ENCODE measurements at places on chromosomes 2 and 18. TPM values are rescaled to one million over a fixed set of nuclear protein-coding genes. Genes with fewer than 3 reads are reported as not detected.

DNA sequence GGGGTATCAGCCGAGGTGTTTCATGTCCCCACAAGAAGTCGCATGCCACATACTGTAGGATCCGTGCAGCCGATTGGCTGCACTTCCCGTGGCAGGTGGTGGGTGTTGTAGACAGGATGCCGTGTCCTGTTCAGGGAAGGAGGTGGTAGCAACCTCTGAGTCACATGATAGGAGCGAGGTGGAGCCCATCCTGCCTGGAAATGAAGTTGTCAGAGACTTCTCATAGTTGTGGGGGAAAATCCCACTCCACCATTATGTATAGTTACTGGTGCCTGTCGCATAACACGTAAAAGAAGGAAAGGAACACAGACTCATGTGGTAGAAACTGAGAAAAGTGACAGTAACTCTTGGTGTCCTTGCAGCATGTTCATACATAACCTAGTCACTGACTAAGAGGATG is 91.4 kb upstream of the IL1R2 start:
- DNase-seq = no peak

DNA sequence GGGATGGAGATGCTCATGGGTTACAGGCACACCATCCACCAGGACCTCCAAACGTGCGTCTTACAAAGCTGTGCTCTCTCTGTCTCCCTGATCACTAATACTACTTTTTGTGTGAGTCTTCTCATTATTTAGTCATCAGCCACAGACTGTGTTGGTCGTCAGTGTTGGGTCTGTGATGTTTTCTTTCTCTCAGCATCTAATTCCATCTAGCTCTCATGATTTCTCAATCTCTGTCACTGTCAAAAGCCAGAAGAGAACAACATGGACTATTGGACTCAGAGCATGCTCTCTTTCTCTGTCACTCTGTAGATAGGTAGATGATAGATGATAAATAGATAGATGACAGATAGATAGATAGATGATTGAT is 6.0 kb upstream of the ARL4C start:
- no peak for DNase-seq

Gene MSGN1
- not detected for total RNA-seq

Gene PSMA8
- total RNA-seq = not detected

GRCh38 chr2:47344890-47345589 is 57.9 kb upstream of the MSH2 start:
- DNase-seq = peak; percentile 77

- no peak for DNase-seq
Measured at GRCh38 chr18:77765468-77765867, 515.8 kb downstream of the GALR1 start.

DNA sequence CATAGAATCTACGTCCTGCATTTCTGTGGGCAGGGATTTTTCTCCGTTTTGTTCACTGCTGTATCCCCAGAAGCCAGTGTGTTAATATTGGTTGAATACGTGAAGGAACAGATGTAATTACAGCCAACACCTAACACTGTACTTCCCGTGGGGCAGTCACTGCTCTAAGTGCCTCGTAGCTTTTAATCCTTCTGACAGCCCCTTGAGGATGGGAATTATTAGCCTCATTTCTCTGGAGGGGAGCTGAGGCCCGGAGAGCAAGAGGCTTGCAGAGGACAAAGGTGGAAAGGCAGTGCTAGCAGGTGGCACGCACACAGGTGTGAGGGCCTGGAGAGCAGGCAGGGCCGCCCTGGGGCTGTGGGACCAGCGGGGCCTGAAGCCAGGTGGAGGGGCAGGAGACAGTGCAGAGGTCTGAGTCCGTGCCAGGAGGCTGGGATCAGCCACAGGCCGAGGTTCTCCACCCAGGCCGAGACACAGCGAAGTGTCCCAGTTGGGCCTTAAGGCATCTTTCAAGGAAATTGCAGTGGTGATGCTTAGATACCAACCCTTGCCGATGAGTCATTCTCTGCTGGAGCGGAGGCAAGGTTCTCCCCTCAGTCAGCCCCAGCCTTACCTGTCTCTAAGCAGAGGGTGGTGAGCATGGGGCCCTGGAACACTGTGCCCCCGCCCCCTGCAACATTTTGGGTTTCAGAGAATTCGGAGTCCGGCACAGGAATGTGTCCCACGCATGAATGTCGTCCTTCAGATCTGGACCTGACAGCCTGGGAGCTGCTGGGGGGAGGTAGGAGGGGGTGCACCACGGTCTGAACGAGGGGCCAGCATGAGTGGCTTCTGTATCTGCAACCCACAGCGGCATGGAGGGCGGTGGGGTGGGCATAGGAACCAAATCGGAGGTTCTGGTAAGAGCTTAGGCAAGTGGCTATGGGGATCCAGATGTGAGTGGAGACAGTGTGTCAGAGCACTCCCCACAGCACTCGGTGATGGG is 122.6 kb downstream of the GBX2 start:
- DNase-seq = no peak

DNA sequence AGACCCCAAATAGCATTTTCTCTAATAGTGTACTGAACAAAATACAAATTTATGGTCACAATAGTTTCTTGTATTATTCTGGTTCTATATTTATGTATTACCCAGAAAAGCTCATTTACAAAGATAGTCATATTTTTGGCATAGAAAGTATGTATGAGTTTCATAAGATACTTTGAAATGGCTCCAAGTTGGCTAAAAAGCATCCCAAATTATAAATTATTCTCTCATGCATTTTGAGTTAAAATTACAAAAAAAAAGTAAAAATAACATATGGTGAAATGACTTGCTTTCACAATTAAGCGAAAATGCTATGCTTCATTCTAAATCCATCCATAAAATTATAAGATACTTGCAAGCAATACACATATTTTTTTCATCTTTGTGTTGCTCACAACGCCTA is 530.7 kb downstream of the ZNF804A start:
- DNase-seq = no peak

GRCh38 chr2:236762628-236763027 is 193.0 kb downstream of the ACKR3 start:
- no peak for DNase-seq

DNA sequence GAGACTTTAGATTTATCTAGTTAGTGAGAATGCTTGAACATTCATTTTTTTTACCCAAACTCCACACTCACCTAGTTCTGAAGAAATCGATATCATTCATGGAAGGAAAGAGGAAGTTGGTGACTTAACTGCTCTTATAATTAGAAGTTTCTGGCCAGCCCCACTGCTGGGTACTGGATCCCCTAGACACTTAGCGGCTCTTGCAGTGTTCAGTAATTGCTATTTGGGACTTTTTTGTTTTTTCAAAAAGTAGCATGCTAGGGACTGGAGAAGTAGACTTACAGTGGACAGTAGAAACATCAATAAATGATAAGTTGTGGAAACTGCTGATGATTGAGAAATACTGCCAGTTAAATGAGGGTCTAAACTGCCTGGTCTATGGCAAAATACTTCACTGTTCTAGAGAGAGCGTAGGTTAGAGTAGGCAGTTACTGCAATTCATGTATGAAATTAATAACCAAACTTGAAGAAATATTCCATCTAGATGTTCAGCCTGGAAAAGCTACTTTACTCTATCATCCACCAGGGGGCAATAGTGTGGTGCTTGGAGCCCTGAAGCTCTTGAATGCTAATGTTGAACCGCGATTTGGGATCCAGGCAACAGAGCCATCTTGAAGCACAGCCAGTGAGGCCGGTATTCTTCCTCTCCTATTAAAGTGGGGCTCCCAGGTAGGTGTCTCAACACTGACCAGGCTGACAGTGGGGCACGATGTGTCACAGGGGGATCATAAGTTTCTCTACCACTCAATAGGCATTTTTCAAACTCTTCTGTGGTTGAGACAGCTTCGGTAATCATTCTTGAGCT is 146.1 kb upstream of the SESTD1 start:
- peak; percentile 65 for DNase-seq

GRCh38 chr2:188022389-188022788 is 269.3 kb upstream of the GULP1 start:
- DNase-seq = no peak

- no peak for DNase-seq
Measured at GRCh38 chr2:120972286-120972685, 236.6 kb downstream of the GLI2 start.

Gene CD8A
- total RNA-seq = under 0.01 TPM

- DNase-seq = no peak
Measured at GRCh38 chr2:49619804-49620203, 465.5 kb upstream of the FSHR start.

GRCh38 chr2:45732436-45732835 is 81.0 kb downstream of the PRKCE start:
- no peak for DNase-seq

DNA sequence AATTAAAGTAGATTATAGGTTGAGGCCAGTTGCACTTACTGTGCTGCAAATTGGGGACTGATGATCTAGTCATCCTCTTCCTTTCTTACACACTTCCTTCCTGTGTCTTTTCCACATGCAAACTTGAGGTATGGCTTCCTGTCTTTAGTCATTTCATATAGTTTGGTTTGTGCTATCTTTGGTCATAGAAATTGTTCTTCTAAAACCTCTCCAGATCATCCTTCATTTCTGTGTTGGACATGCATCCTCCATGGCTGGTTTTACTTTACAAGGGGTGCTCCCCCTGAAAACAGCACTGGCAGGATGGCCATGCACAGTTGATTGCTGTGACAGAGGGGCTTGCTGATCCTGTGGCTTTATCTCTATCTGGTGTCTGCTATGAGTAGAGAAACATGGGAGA is 36.5 kb downstream of the MGAT5 start:
- DNase-seq = no peak

DNA sequence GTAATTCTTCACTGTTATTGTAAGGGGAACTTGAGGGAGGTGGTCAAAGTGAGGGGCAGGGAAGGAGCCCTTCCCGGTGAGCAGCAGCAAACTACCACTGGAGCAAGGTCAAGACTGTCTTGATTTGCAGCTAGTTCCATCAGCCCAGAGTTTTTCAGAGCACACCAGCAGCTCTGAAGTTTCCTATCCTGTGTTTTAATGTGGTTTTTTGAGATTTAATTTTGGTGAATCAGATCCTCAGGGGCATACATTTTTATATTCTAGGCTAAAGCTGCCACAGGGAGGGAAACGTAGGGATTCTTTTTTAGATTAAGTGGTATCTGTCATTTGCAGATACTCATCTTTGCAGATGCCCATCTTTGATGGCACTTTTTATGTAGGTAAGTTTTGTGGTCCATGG is 67.1 kb upstream of the KCNE4 start:
- DNase-seq = no peak

DNA sequence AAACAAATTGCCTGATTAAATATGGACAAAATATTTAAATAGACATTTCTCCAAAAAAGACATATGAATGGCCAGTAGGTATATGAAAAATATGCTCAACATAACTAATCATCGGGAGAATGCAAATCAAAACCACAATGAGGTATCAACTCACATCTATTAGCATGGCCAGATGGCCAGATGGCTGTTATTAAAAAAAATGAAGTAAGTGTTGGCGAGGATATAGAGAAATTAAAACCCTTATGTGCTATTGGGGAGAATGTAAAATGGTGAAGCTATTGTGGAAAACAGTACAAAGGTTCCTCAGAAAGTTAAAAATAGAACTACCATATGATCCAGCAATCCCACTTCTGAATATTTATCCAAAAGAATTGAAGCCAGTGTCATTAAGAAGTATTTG is 272.3 kb upstream of the ZNF804A start:
- DNase-seq = no peak
